ENCODE measurements at places on chromosomes 2 and 18.

DNA sequence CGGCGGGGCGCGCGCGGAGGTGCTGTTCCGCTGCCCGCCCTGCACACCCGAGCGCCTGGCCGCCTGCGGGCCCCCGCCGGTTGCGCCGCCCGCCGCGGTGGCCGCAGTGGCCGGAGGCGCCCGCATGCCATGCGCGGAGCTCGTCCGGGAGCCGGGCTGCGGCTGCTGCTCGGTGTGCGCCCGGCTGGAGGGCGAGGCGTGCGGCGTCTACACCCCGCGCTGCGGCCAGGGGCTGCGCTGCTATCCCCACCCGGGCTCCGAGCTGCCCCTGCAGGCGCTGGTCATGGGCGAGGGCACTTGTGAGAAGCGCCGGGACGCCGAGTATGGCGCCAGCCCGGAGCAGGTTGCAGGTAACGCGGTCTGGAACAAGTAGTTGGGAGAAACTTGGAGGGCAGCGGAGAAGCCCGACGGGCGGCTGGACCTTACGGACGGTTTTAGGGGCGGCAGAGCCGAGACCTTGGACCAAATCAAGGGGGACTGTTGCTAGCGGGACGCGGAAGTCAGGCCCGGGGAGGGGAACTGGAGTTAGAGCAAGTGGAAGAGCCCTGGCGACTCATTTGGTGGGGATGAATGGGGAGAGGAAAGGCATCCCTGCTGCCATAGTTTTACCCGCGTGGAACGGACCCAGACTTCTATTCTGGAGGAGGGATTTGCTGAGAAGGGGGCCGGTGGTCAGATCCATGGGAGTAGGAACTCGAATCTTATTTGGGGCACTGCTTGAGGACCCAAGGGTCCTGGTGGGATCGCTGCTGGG lies 573 bp downstream of the IGFBP2 start:
- peak; percentile 60 for DNase-seq

GRCh38 chr2:69166812-69167468 lies 154.0 kb downstream of the ANTXR1 start:
- DNase-seq = no peak

- no peak for DNase-seq
Measured at GRCh38 chr2:113060796-113061195, 1.8 kb downstream of the IL36RN start.

GRCh38 chr2:88281302-88282217 lies 111.4 kb downstream of the THNSL2 start:
- DNase-seq = no peak

- no peak for DNase-seq
Measured at GRCh38 chr2:60480089-60480773, 73.2 kb downstream of the BCL11A start.

GRCh38 chr2:230362030-230362691 lies 35.2 kb downstream of the SP140L start:
- DNase-seq = no peak

DNA sequence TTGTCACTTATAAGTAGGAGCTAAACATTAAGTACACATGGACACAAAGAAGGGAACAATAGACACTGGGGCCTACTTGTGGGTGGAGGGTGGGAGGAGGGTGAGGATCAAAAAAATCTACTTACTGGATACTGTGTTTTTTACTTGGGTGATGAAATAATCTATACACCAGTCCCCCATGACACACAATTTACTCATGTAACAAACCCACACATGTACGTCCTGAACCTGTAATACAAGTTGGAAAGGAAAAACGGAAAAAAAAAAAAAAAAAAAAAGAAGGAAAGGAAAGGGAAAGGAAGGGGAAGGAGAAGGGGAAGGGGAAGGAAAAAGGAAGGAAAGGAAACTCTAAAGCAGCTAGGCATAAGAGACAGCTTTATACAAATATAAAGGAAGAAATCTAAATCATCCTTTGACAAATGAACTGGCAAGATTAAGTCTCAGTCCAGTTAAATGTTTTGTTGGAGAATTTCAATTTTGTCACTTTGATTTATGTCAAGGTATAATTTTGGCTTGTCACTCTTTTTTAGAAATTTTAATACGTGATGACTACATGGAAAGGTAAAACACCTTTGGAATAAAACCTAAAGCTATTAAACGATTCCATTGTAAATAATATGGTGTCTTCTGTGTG lies 169.4 kb upstream of the OTX1 start:
- no peak for DNase-seq

- no peak for DNase-seq
Measured at GRCh38 chr2:161161074-161161706, 962 bp downstream of the TANK start.

GRCh38 chr18:21486905-21487437 lies 113.5 kb downstream of the ESCO1 start:
- DNase-seq = no peak

DNA sequence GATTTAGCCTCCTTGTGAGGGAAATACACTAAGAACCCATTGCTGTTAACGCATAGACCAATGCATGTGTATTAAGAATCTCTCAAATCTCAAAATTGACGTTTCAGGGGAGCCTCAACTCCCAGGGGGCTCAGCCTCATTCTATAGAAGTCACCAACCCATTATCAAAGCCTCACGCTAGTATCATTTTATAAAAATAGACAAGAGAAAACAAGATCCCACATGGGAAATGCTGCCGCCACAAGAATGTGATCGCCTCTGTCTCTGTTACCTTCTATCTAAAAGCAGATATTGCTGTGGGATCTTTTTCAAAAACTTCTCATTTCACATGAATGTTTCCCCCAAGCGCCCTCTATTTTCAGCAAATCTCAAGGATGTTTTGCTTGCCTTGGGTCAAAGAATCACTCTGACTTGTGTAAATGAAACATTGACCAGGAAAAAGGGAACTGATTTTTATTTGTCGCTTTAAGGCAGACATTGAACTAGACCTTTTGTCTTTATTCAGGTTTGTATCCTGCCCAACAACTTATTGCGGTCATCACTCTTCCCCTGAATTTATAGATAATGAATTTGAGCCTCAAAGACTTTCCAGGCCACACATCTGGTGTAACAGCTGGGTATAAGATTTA lies 679.0 kb upstream of the ID2 start:
- DNase-seq = no peak

GRCh38 chr2:144505245-144505831 lies 14.6 kb downstream of the ZEB2 start:
- no peak for DNase-seq

GRCh38 chr18:58541789-58542425 lies 87.0 kb downstream of the ALPK2 start:
- no peak for DNase-seq

DNA sequence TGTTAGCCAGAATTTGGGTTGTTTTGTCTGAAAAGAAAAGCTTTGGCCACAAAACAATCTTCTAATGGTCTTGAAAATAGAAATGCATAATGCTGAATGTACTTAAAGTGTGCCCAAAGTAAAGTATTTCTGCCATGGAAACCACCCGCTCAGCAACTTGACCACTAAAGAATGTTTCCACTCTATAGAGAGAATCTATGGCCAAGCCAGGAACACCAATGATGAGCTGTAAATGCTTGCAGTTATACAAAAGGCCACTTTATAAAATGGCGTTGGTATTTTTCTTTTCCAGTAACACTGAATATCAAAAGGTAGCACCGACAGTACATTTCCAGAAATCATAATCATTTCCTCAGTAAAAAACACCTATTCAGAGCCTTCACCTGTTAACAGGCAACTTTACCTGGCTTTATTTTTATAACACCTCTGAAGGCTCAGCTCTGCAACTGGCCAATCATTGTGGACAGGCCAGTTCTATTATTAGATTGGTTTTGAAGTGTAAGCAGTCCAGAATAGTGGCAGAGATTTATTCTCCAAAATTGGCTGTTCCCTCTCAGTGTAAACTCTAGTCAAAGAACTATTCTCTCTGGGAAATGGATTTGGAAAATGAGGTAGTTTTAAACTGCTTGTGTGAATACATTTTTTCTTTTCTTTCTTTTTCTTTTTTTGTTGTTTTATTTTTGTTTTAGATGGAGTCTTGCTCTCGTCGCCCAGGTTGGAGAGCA lies 36.1 kb downstream of the SLC40A1 start:
- DNase-seq = no peak

- DNase-seq = peak; percentile 76
Measured at GRCh38 chr2:219551441-219552381, 7.9 kb downstream of the TMEM198 start.

GRCh38 chr2:3972377-3972776 lies 269.0 kb downstream of the DCDC2C start:
- DNase-seq = no peak

DNA sequence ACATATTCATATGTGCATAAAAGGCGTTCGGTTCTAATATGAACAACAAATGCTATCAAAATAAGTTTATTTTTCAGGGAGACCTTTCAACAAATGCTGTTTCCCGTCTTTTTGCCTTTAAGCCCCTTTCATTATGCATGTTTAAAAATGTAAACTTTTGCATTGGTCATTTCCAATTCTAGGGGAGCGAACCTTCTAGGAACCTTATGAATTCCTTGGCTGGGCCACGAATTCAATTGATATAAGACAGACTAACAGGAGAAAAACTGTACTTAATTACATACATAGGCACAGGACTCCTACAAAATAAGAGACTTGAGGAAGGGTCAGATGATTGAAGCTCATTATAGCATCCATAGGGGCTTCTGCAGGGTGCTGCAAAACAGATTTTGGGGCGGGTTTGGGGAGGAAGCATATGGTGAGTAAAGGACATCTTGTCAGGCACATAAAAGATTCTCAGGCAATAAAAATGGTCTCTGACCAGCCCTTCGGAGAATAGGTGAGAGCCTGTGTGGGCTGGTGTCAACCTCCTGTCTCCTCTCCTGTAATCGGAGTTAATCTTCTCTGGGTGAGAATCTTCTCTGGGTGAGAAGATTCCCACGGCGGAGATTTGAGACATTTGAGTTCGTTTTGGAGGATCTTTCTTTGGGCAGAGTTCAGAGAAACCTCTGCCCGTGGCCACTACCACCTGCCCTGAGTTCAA lies 1.7 kb downstream of the TNFRSF11A start:
- DNase-seq = no peak

- DNase-seq = no peak
Measured at GRCh38 chr2:132747046-132747445, 77.0 kb upstream of the LYPD1 start.

DNA sequence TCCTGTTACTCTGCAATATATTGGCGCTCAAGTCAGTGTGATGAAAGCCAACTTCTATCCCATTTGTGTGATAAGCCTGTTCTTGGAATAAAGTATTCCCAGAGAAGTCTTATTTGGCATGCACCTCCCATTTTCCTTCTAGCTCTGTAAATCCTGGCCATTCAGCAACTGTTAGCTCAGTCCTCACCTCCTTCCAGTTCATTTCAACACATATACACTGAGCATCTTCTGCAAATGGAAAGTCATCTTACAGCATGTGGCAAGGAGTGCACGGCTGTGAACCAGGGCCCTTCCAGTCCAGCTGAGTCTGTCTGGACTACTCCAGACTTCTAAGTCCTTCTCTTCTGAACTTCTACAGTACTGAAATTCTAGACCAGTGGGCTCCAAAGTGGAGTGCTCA lies 53.1 kb downstream of the SPATS2L start:
- no peak for DNase-seq

GRCh38 chr18:56382541-56382940 lies 255.9 kb downstream of the TXNL1 start:
- DNase-seq = no peak

DNA sequence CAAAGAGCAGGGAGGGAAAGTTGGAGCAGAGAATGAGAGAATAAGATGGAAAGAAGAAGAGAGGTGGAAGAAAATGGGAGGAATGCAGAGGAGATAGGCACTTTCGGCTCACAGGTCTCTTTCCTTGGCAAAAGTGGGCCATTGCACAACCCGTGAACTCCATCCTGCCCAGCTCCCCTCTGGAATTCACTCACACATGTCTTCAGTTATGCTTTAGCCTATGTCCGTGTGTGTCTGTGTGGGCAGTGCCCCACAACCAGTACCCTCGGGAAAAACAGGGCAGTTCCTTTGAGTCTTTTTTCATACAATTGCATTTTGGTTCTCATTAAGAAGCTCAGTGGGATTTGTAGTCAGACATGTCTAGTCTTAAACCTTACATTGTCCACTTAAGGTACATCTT lies 34.5 kb downstream of the DTNA start:
- DNase-seq = no peak

DNA sequence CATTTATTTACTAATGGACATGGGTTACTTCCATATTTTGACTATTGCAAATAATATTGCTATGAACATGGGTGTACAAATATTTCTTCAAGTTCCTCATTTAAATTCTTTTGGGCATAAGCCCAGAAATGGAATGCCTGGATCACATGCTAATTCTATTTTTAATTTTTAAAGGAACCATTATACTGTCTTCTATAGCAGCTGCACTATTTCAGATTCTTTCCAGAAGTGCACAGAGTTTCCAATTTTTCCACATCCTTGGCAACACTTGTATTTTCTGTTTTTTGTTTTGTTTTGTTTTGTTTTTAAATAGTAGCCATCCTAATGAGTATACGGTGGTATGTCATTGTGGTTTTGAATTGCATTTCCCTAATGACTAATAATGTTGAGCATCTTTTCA lies 8.5 kb upstream of the RALBP1 start:
- no peak for DNase-seq

GRCh38 chr2:203584784-203585183 lies 49.7 kb upstream of the RAPH1 start:
- no peak for DNase-seq

DNA sequence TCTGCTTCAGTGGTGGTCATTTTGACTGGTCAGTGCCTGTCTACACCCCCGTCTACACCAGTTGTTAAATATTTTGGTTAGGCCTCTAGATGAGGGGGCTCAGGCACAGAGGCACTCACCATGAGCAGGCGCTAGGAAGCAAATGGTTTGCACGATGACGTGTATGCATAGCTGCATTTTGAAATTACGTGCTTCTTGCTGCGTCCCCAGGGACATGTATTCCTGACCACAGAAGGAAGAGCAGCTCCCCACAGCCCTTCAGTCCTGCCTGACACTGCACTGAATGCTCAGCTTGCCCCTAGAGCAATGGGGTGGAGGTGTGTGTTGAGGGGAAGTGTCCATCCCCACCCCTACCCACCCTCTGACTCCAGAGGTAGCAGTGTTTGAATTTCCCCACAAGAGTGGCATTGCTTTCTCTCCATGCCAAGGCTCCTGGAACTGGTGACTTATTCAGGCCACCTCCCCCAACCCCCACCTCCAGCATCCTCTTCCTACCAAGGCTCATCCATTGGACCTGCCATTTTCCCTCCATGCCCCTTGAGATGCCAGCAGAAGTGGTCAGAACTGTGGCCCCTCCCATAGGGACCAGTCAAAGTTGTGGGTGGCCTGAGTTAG lies 11.4 kb upstream of the ZAP70 start:
- no peak for DNase-seq

GRCh38 chr2:84202166-84202565 lies 256.9 kb downstream of the SUCLG1 start:
- DNase-seq = no peak

- no peak for DNase-seq
Measured at GRCh38 chr18:78673516-78674321, 305.9 kb upstream of the SALL3 start.

GRCh38 chr2:191664823-191665677 lies 12.9 kb upstream of the NABP1 start:
- no peak for DNase-seq

DNA sequence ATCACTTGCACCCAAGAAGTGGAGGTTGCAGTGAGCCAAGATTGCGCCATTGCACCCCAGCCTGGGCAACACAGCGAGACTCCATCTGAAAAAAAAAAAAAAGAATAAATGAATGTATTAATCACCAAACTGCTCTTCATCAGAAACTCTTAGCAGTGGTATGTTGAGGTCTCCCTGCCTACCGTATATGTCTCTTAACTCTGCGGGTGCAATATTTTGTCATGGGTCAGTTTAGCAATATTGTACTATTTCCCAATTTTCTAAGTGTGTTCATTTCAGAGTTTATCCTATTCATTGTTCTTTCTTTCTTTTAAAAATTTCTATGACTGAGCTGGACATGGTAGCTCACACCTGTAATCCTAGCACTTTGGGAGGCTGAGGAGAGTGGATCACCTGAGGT lies 37.9 kb upstream of the MAP4K3 start:
- no peak for DNase-seq
